Hematopoietic multipotent progenitor cell treated with erythropoietin and hydrocortisone succinate and interleukin-3 and kit ligand, for 8 days (in vitro differentiated cells): ENCODE measurements at places on chromosomes 12 and 14.

DNA sequence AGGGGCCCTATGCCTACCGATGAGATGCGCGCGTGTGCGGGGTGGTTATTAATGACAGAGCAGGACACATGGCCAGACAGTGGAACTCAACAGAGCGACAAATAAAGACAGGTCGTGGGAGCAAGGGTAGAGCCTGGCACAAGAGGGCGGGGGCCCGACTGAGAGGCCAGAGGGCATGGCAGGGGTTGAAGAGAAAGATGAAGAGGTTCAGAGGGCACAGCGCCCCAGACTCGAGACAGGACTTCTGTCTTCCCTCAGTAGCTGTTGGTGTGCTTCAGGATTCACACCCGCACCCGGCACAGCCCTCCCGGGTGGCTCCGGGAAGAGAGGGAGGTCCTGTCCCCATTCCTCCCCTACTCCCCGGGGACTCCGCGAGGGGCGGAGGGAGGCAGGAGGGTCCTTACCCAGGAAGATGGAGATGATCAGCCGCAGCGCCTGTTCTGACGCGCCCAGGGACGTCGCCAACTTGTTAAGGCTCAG, 366 bp downstream of the LPCAT3 start:
- DNase-seq, result peak; percentile 52

GRCh38 chr12:27463511-27464219, 17.1 kb downstream of the SMCO2 start:
- DNase-seq, result no peak

GRCh38 chr14:92317511-92317910, 5.5 kb upstream of the SLC24A4 start:
- DNase-seq, result no peak

GRCh38 chr14:99380991-99381687, 99.5 kb downstream of the SETD3 start:
- DNase-seq, result no peak

GRCh38 chr12:41795051-41795600, 349.5 kb downstream of the GXYLT1 start:
- no peak for DNase-seq

GRCh38 chr14:36852981-36853691, 191.5 kb downstream of the PAX9 start:
- no peak for DNase-seq

GRCh38 chr12:106741247-106741646, 33.2 kb upstream of the RIC8B start:
- DNase-seq, result no peak

DNA sequence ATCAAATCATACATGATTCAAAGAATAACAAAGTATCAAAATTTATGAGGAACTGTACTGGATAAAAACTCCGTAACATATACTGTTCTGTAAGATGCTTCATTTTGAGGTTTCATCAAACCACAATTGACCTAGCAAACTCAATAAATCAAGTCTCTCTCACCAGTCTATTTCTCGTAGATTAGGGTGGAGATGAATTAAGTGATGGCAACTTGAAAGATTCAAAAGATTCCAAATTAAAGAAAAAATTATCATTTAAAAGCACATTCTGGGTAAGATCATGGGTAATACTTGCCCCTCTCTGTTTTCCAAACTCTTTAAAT, 74.4 kb downstream of the PAPLN start:
- no peak for DNase-seq

DNA sequence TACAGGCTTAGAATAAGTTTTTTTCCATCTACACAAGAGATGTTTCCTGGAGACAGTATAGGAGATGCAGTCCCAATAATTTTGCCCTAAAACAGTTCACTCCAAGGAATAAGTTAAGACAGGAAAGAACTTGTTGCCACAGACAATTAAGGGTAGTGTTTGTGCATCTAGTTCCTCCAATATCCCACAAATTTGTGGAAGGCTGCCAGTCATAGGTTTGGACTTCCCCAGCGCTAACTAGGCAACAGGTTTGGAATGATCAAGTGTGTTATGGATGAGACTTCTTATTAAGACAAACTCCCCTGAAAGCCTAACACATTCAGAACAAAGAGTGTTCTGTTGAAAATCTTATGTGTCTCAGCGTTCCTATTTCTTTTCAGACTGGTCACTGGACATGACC, 611.0 kb downstream of the CCER1 start:
- DNase-seq, result no peak

DNA sequence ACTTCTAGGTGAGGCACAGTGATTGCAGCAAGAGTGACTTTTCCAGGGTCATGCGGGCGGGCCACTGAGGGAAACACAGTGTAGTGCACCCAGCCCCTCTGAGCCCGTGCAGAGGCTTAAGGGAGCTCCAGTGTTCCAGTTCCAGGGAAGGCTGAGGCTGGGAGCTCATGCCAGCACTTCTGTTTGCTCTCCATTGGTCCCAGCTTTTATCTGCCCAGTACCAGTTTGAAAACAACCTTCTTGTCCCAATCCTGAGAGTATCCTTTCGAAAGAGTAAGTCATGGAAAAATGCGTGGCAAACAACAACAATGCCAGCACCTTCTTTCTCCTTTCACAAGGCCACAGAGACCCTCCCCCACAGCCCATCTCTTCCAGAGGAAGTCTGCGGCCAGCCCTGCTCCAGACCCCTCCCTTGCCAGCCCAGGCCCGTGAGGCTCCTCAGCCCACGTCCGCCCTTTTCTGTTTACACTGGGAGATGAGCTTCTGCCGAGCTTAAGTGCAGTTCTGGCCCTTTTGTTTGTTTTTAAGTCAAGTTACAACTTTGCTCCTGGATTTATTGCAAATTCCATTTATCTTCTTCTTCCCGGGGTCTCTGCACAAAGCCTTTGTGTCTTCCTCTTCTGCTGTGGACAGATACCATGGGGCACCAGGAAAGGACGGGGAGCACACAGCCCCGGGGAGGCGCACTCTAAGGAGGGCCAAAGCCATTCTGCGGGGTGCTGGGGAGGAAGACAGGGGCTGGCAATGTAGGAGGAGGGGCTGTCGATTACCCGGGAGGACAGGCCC, 185.6 kb downstream of the ZFP36L1 start:
- no peak for DNase-seq

DNA sequence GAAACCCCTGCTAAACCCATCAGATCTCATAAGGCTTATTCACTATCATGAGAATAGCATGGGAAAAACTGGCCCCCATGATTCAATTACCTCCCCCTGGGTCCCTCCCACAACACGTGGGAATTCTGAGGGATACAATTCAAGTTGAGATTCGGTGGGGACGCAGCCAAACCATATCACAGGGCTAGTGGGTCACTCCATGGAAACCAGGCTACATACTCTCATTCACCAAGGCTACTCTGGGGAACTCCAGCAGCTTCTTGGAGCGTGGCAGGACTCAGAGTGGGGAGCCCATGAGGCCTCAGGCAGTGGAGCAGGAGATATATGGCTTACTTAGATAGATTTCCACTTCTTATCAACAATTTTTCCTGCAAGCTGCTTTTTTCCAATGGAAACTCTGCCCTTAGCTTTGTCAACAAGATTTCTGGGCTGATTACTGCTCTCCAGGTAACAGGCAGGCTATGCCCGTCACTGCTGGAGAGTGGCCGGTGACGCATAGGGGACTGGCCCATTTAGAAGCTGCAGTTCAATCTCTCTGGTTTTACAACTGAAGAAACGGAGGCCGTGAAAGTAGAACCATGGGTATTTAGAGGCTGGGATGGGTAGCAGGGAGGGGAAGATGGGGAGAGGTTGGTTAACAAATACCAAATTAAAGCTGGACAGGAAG, 16.5 kb downstream of the VDR start:
- no peak for DNase-seq

- DNase-seq, result no peak
Observed at GRCh38 chr14:79878229-79878628, 333.1 kb downstream of the DIO2 start.

DNA sequence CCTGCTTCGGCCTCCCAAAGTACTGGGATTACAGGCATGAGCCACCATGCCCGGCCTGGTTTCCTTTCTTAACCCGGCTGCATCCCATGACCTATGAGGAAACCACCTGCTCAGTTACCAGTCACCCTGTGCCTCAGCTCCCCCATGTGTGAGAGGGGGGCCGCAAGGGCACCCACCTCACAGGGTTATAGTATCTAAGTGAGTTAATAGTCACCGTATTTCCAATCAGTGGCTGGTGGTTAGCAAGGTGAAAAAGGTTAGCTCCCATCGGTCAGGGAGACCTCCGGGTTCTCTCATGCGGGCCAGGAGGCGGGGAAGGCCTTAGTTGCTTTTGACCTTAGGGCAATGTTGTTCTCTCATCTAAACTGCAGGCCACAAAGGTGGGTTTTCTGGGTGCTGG, 6.7 kb downstream of the LRP1 start:
- no peak for DNase-seq

DNA sequence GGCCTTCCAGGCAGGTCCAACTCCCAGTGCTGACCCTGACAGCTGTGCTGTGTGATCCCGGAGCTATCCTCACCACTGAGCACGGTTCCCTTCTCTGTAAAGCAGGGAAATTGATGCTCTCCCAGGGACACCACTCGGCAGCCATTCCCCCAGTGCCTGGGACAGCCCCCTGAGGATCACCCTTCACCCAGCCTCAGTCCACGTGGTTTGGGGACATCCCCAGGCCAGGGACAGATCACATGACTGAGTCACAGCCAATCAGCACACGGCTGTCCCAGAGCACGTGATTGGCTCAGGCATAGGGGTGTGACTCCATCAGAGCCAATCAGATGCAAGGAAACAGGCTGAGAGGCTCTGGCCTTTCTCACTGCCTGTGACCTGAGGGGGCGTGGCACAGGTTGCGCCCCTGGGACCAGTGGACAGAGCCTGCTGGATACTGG, 68.8 kb upstream of the SFSWAP start:
- peak; percentile 3 for DNase-seq

- no peak for DNase-seq
Observed at GRCh38 chr14:104953896-104954656, 24.1 kb downstream of the AHNAK2 start.

- no peak for DNase-seq
Observed at GRCh38 chr12:105482951-105483350, 152.5 kb downstream of the C12orf75 start.

- no peak for DNase-seq
Observed at GRCh38 chr12:111759271-111759670, 7.5 kb upstream of the ALDH2 start.

GRCh38 chr14:99568567-99569560, 35.1 kb downstream of the CCDC85C start:
- DNase-seq, result peak; percentile 85

GRCh38 chr12:20268121-20268732, 100.1 kb upstream of the PDE3A start:
- no peak for DNase-seq

DNA sequence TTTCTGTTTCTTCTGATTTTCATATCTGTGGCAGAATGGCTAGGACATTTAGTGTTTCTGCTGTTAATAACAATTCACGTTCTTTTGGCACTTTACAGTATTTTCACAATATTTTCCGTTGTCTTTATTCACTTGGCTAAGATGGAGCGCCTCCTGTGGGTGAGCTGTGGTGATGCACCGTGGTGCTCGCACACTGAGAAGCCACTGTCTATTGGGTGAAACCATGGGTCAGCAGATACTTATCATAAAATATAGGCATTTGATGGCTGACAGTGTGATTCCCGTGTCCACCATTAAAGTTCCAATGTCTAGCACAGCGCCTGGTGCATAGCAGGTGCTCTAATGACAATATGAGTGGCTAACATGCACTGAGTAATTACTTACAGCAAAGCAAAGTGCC, 141.8 kb downstream of the VRK1 start:
- peak; percentile 31 for DNase-seq

GRCh38 chr12:12087693-12088034, 16.9 kb downstream of the BCL2L14 start:
- DNase-seq, result no peak

GRCh38 chr14:23375527-23376251, 1.2 kb upstream of the CMTM5 start:
- no peak for DNase-seq

DNA sequence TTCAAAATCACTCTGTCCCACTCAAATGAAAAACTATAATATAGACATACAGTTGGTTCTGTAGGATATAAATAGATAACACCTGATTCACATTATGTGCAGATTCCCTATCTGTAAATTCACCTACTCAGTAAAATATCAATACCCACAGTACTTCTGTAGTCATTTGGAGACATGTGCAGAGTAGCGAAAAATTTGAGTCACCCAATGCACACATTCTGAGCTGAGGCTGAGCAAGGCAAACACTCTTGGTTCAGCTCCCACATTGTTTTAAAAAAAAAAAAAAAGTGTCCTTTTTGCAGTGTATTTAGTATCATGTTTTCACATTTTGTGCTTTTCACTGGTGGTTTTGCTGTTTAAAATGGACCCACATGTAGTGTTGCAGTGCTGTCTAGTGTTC, 27.3 kb upstream of the BBS10 start:
- DNase-seq, result no peak

DNA sequence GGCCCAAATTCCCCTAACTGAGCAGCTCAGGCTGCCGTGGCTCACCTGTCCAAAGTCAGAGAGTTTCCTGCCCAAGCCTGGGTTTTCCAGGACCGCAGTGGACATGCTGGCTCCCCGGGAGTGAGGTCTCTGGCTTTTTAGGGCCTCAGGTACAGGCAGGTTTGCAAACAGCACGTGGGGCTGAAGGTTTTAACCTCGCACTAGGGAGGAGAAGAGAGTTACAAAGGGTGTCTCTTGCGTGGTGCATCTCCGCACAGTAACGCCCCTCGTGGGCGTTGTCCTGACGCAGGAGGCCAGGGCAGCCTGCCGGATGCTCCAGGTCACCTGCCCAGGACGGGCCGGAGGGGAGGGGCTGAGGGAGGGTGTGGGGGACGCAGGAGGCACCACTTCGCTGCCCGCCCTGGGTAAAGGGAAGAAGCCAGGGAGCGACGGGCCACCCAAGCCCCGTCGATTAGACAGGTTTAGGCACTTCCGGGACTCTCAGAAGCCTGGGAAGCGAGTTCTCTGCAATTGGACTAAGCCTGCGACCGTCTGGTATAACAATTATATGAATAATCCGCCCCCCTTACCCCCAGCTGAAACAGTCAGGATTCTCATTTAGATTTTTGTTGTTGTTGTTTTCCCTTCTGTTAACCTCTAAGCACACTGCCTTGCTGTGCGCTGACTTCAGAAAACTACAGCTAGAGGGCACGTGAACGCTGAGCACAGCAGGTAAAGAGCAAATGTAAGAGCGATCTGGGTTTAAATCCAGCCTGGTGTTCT, at the start of gene PAH:
Gene PAH (minus strand): TSS at position 219 of the 762 bp plus-strand sequence. CDS start 114 bp downstream, at position 105.
- no peak for DNase-seq

DNA sequence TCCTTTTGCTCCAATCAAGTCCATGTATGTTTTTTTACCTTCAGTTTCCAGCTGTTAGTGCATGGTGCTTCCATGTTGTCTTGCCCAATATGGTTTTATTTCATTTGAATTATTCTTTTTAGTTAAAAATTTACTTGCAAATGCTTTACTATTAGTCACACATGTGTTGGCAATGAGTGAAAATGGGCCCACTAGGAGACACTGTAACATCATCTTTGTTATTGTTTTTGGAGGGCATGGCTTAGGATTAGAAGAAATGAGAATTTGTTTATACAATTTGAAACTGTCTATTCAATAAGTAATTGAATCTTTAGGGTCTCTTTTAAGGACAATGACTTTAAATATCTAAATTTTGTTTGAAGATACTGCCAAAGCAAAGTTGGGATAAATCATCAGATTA, 133.7 kb downstream of the BRMS1L start:
- DNase-seq, result no peak
